Thyroid gland (tissue), 4 donors: ENCODE measurements at places on chromosomes 5 and 9. TPM values are rescaled to one million over a fixed set of nuclear protein-coding genes. Genes with fewer than 3 reads are reported as not detected.

DNA sequence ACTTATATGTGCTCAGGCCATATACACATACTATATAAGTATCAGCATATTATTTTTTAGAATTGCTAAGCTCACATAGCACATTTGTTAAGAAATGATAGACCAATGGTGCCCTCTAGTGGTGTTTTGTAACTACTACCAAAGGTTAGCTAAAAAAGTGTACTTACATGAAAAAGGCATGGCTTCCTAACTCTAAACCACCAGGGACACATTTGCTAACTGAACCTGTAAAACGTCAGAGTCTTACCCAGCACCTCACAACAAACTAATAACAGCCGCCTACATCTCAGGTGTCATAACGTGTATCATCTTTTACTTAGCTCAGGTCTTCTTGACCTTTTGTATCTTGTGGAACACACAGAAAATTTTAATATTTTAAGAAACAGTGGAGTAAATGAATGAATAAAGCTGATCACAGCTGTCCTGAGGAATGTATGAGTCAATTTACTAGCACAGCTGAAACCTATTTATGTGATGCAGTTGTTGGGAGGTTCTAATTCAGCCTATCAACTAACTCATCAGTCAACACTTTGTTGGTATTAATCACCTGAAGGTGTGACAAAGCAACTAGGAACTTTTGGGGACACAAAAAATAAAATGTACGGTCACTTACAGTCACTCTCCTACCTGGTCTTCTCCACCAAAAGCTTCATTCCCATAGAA lies 72.9 kb downstream of the BAAT start:
- H3K27me3 ChIP-seq: no peaks in the 10 kb centered on the region
- no peak overlapping the region for H3K4me3 ChIP-seq
- no peaks in the 10 kb centered on the region for H3K4me1 ChIP-seq
- no peak for DNase-seq

GRCh38 chr9:78507037-78507436 lies 210.1 kb downstream of the PSAT1 start:
- no peaks in the 10 kb centered on the region for H3K4me1 ChIP-seq
- no peaks in the 10 kb centered on the region for H3K27me3 ChIP-seq
- no peak for DNase-seq

- no peaks in the 10 kb centered on the region for H3K36me3 ChIP-seq
- no peak for DNase-seq
- H3K27me3 ChIP-seq: no peaks in the 10 kb centered on the region
These were observed 307.7 kb downstream of the ADGRV1 start for GRCh38 chr5:90866333-90866732.

- peaks cover 20% of the 10 kb centered on the region for H3K4me1 ChIP-seq
- peak overlapping the region; percentile 28 for H3K27ac ChIP-seq
- H3K36me3 ChIP-seq: no peaks in the 10 kb centered on the region
- no peak for DNase-seq
- H3K4me3 ChIP-seq: no peak overlapping the region
These were observed 1.1 kb upstream of the GPSM1 start for GRCh38 chr9:136326061-136326760.

- no peak for DNase-seq
- no peaks in the 10 kb centered on the region for H3K4me1 ChIP-seq
- no peaks in the 10 kb centered on the region for H3K27me3 ChIP-seq
These were observed 102.2 kb upstream of the CHD1 start for GRCh38 chr5:99030906-99031440.

CKMT2 gene
- 24.4 TPM for total RNA-seq

TEX48 gene
- total RNA-seq: not detected

TAF11L10 gene
- not detected for total RNA-seq

EIF4E1B gene
- total RNA-seq: not detected

QRFP gene
- not detected for total RNA-seq
